ENCODE measurements at places on chromosomes 13 and 19.

DNA sequence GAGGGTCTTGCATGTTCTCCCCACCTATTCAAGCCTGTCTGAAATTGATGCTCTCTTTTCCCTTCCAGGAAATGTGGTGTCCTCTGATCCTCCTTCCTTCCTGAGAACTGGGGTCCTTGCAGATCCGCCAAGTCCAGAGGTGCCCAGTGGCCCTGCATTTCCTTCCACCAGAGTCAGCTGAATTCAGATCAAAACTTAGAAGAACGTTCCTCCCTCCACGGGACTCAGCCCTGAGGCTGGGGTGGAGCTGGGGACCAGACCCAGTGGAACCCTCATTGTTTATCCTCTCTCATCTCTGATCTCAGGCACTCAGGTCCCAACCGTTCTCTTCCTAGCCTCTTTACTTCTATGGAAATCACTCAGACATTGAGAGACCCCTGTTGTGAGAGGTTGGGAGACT, 477.3 kb downstream of the TSHZ3 start:
- DNase-seq: no peak

GRCh38 chr13:70310396-70311119, 202.3 kb upstream of the KLHL1 start:
- DNase-seq: peak; percentile 72

GRCh38 chr19:43290568-43291359, 21.4 kb upstream of the PSG9 start:
- no peak for DNase-seq

- no peak for DNase-seq
Measured at GRCh38 chr13:105127732-105128131, 1407.7 kb downstream of the EFNB2 start.

DNA sequence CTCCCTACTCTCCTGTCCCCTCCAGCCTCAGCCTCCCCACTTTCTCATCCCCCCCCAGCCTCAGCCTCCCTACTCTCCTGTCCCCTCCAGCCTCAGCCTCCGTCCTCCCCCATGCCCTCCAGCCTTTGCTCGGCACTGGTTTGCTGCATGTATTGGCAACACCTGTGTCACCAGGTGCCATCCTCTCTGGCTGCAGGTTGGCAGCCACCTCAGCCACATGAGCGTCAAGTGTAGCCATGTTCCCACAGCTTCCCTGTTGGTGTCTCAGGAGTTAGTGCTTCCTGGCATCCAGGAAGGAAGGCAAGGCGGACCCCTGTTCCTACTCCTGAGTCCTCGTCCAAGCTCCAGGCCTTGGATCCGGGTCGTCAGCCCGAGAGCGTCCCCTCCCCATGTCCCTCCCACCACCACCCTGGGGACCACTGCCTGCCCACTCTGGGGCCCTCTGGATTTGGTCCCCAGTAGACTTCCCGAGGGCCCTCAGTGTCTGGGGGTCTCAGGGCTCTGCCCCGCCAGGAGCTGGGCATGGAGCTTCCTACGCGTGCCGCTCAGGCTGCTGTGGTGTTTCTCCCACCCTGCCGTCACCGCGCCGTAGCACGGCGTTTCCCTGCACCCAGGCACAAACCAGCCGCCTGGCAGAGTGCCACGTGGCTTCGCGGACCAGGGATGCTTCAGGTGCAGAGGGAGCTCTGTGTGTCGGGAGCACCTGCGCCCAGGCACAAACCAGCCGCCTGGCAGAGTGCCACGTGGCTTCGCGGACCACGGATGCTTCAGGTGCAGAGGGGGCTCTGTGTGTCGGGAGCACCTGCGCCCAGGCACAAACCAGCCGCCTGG, 128.3 kb upstream of the MCF2L start:
- no peak for DNase-seq

DNA sequence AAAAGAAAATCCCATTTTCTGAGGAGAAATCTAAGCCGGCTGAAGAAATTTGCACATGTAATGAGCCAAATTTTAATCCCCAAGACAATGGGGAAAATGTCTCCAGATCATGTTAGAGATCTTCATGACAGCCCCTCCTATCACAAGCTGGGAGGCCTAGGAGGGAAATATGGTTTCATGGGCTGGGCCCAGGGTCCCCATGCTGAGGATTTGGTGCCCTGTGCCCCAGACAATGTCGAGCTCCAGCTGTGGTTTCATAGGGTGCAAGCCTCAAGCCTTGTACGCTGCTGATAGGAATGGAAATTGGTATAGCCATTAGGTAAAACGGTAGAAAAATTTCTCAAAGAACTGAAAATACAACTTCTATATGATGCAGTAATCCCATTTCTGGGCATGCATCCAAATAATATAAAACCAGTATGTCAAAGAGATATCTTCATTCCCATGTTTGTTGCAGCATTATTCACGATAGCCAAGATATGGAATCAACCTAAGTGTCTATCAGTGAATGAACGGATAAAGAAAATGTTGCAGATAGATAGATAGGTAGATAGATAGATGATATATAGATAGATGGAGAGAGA, 19.3 kb upstream of the FREM2 start:
- DNase-seq: no peak

DNA sequence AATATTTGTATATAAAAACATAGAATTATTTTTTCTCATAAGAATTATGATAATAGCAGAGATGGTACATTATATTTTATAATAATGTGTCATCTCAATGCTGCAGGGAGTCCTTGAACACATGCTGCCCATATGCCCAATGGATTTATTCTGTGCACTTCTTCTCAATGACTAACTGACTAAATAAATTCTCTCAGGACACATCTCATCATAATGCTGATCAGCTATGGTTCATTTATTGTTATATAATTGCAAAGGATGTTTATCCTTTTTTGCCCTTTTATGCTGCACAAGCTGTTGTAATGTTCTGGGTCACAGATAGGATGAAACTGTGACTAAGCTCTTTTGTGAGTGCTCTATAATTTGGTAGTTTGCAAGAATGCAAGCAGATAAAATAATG, 1273.3 kb upstream of the ATXN8OS start:
- DNase-seq: no peak

GRCh38 chr13:84405286-84405685, 523.0 kb upstream of the SLITRK1 start:
- DNase-seq: no peak

- DNase-seq: no peak
Measured at GRCh38 chr13:101523154-101524131, 71.0 kb downstream of the ITGBL1 start.

- DNase-seq: peak; percentile 36
Measured at GRCh38 chr13:43546816-43547215, 240.0 kb downstream of the ENOX1 start.

DNA sequence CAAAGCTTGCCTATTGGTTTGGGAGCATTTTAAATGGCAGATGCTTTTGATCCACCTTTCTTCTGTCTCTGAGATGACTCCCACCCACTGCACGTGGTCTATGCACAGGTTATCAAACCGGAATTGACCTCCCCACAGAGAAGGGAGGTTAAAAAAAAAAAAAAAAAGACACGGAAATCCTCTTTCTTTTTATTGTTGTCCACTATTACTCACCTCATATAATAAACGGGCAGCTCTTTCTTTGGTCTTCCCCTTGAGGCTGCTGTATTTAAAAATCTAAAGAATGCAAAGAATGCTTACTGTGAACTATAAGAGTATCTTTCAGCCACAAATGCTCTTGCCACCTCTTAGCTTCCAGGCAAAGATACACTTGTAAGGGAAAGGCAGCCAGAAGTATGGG, 329.7 kb downstream of the NDFIP2 start:
- no peak for DNase-seq

DNA sequence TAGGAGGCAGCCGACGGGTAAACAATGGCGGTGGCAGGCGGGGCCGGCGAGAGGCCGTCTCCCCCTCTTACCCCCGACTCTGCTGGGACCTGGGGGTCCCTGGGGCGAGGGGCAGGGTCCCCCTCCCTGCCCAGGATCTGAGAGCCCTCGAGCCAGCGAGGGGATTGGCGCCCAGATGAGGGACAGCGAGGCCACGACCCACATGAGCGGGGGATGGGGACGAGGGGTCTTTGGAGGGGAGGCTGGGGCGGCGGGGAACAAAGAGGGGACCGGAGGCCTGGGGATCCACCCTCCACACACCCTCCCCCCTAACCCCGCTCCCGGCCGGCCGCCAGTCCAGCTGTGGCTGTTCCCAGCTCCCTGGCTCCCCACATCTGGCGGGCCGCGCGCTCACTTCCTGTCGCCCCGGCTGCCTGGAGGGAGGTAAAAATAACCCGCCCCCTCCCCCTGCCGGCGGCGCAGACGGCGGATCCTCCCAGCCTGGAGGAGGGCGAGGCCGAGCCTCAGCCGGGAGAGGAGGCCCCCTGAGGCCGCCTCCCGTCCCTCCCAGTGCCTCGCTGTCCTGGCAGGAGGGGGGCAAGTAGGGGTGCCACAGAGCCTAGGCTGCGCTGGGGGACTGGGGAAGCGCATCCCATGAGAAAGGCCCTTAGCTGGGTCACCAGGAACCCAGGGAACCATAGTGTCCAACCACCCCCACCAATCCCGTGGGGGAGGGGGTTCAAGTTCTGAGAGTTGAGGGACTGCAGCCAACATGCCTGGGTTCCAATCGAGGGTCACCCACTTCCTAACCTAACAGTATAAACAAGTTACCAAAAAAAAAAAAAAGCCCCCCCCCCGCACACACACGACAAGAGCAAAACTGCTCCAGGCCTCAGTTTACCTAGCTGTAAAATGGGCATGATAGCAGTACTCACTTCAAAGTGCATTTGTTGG, 29.3 kb upstream of the NANOS3 start:
- DNase-seq: peak; percentile 88

GRCh38 chr19:1017115-1017905, 3.6 kb downstream of the TMEM259 start:
- no peak for DNase-seq

DNA sequence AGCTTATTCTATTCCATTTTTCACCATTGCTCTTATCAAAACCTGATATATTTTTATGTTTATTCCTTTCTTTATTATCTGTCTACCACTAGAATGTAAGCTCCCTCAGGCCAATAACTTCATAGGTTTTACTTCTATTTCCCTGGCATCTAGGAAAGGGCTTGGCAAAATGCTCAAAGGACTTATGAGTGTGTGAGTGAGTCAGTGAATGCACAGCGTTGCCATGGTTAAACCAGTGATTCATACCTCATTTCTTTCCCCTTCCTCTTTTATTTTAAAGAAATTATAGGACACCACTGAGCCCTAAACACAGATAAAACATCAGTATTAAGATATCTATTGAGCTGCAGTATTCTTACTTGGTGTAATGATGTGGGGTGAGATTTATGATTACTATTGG, 162.1 kb downstream of the GPC6 start:
- DNase-seq: no peak

DNA sequence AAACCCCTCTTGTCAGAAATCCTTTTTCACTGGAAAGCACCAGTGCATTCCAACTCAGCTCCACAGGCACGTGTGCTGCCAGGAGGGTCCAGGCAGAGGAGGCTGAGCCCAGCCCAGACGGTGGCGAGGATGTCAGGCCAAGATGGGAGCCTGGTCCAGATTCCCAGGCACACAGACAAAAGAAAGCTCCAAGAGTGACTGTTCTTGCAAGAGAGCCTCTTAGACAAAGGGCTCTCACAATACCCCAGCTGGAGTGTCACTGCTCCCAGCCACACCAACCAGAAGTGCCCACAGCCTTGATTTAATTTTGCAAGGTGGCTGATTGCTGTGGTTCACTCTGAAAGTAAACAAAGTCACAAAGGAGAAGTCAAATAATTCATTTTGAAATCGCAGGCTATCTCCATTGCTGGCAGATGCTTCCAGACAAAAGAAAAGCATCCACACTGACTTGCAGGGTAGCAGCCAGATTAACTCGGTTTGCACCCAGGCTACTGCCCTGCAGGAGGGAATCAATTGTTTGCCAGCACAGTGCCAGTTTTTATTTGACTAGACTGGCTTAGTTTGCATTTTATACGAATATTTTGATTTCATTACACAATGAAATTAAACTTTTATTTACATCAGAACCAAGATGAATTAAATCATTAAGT, 95.1 kb downstream of the RAB20 start:
- DNase-seq: peak; percentile 87

- DNase-seq: no peak
Measured at GRCh38 chr13:44359983-44360375, 13.6 kb upstream of the SERP2 start.

GRCh38 chr19:32811151-32811550, 58.4 kb downstream of the SLC7A9 start:
- DNase-seq: no peak

DNA sequence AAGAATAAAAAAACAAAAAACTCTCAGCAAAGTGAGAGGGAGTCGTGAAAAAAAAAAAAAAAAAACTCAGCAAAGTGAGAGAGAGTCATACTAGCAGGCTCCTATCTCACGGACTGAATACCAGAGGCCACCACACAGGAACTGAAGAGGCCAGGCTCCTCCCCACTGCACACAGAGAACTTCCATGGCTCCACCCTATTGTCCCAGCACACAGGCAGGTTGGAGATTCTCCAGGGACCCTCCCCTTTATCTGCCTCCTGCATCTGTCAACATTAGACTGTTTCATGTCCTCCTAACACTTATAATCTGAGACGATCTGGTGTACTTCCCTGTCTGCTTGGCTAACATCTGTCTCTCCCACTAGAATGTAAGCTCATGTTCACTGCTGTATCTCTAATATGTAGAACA, 37.0 kb upstream of the FARP1 start:
- no peak for DNase-seq

DNA sequence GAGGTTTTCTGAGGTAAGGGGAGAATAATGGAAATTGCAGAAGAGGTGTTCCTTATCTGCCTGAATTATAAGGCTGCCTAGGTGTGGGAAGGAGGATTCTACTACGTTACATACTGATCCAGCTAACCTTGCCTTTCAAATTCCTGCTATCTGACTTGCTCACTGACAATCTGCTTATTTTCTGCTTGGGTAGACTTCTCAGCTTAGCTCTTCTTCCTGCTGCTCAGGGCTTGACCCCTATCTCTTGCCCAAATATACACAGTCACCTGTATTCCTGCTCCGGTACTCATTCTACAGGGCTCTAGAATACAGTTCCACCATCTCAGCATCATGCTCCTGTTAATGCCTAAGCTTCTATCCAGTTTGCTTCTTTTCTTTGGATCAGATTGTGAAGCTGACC, 1607.6 kb downstream of the OLFM4 start:
- no peak for DNase-seq

DNA sequence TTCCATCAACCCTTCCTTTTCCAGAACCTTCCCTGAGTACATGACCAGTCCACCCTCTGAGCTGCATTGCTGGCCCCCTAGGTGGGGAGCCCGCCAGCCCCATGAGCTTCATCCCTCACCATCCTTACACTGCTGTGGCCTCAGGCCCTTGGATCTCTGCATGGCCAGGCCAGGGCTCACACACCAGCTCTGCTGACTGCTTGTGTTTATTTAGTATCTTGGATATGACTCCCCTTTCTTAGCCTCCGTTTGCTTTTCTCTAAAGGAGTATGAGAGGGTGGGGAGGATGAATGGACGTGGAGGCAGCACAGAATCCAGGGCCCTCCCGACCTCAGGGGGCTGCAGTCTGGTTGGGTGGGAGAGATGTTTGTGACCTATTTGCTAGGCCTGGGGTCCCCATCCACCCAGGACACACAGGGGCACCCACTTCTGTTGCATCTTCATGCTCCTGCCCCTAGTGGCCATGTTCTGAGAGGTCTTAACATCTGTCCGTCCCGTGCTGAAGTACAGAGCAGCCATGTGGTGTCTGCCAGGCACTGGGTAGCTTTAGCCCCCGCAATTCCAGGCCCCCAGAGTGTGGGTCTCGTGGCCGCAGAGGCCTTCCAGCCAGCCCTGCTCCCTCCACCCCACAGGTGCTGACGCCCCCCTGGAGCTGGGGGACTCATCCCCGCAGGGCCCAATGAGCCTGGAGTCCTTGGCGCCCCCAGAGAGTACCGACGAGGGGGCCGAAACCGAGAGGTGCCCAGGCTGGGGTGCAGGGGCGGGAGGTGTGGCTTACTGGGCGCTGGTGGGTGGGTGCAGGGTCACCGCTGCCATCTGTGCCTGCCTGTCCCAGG, 13.0 kb downstream of the ARHGEF1 start:
- no peak for DNase-seq
